ENCODE measurements at places on chromosomes 12 and 14.

- DNase-seq, result no peak
Measured at GRCh38 chr12:30500532-30500931, 195.1 kb downstream of the IPO8 start.

DNA sequence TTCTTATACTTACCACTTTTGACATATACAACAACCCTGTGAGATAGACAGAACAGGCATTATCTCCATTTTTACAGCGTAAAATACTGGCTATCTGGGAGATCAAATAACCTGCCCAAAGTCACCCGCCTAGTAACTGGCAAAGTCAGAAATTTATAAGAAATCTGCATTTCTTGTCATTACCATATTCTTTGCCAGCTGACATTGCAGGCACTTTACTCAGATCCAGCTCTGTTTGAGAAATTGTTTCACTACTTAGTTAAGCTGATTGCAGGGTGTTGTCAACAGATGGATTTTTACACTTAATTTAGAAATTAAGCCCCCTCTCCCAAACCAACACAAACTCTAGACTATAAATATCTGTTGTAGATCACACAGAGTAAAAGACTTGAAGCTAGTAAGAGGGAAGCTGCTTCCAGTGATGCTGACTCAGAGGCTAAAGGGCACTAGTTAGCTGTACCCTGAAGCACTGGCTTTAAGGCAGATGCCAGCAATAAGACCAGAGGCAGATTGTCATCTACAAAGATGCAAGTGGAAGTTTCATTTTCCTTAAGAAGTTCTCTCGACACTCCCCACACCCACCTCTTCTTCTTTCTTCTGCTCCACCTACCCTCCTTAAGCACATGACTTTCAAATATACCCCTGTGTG lies 153.1 kb downstream of the ANO6 start:
- no peak for DNase-seq

- DNase-seq, result no peak
Measured at GRCh38 chr12:69844416-69844815, 19.4 kb downstream of the MYRFL start.

GRCh38 chr12:67433385-67434175 lies 164.4 kb downstream of the CAND1 start:
- DNase-seq, result no peak

DNA sequence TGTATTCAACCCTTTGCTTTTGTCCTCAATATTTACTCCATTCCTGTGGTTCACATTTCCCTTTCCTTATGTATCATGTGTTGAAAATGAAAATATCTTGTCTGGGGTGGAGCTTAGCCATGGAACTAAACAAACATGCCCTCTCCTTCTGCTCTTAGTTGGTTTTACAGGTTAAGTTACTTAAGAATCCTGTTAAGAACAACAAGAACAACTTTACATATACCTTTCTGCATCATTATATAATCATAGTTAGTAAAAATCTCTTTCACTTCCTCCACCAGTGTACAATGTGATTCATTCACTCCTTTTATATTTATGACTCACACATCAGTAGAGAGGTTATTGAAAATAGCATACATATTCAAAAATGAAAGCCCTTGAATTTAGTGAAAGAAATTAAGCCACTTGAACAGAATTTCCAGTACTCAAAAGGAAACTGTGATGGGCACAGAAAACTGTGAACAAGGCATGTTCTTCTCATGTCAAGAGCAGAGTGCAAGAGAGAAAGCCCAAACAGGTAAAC lies 307.7 kb downstream of the CCDC91 start:
- no peak for DNase-seq

DNA sequence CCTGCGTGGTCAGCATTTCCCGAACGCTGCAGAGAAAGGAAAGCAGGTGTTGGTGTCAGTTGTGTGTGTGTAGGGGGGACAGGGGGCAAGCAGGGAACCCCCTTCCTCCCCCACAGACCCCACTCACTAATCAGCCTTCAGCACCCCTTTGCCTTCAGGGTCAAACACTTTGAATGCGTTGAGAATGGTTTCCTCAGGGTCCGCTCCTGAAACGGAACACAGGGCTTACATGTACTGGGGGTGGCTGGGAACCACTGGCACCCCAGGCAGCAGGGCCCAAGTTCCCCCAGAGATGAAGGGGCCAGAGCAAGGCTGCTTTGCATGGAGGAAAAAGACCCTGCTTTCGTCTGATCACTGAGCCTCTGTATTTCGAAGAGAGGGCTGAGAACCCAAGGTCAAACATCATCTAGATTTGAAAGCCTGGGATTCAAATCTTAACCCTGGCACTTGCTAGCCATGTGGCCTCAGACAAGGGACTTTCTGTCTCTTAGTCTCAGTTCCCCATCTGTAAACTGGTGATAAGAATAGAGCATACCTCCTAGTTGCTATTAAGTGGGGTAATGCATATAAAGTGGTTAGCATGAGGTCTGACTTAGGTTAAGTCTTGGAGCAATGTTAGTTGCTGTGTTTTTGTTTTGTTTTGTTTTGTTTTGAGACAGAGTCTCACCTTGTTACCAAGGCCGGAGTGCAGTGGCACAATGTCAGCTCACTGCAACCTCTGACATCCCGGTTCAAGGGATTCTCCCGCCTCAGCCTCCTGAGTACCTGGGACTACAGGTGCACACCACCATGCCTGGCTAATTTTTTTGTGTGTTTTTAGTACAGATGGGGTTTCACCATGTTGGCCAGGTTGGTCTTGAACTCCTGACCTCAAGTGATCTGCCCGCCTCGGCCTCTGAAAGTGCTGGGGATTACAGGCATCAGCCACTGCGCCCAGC lies 7.0 kb downstream of the MYL2 start:
- DNase-seq, result no peak

GRCh38 chr12:48592591-48593086 lies 22.8 kb upstream of the LALBA start:
- DNase-seq, result no peak

GRCh38 chr14:102949801-102950451 lies 27.5 kb downstream of the AMN start:
- DNase-seq, result no peak

- DNase-seq, result no peak
Measured at GRCh38 chr12:111757361-111758119, 9.2 kb upstream of the ALDH2 start.

DNA sequence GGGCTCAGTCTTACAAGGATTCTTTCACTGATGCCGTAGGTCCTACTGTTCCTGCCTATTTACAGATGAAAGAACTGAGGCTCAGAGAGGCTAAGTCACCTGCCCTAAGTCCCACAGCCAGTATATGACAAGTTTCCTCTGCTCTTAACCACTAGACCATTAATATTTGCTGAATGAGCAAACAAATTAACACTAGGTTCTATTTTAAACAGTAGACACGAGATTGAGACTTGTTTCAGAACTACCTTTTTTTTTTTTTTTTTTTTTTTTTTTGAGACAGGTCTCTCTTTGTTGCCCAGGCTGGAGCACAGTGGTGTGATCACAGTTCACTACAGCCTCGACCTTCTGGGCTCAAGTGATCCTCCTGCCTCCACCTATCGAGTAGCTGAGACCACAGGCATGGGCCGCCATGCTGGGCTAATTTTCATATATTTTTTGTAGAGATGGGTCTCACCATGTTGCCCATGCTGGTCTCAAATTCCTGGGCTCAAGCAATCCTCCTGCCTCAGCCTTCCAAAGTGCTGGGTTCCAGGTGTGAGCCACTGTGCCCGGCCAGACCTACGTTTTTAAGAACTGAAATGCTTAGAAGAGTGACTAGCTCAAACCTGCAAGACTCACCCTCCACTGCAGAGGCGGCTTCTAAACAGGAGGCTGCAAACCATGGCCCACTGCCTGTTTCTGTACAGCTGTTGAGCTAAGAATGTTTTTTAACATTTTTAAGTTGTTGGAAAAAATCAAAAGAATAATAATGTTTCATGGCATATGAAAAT lies 12.9 kb downstream of the SYNE3 start:
- no peak for DNase-seq

DNA sequence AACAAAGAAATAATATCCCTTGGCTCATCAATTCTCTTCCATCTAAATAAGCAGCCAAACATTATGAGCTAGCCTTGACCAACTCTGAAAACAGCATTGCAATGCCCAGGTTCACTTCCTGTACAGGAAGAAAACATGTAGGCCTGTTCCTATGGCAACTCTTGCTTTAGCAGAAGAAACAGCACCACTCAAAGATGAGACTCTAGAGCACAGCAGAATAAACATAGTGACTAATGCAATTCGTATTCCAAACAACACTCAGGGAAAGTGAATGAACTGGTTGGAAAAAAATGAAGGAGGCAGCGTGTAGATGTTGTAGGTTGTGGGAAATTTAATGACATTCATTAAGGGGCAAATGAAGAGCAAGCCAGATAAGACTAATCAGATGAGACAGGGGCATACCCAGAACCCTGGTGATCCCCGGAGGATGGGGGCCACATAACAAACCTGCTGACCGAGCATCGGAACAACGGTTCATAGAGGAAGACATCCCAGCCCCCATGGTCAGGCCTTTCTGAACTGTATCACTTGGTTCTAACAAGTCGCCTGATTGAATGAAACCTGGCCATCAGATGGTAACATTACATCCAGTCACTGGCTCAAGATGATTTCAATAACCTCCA lies 9.0 kb downstream of the ARHGDIB start:
- no peak for DNase-seq

- no peak for DNase-seq
Measured at GRCh38 chr12:76611533-76611932, 52.0 kb upstream of the OSBPL8 start.

DNA sequence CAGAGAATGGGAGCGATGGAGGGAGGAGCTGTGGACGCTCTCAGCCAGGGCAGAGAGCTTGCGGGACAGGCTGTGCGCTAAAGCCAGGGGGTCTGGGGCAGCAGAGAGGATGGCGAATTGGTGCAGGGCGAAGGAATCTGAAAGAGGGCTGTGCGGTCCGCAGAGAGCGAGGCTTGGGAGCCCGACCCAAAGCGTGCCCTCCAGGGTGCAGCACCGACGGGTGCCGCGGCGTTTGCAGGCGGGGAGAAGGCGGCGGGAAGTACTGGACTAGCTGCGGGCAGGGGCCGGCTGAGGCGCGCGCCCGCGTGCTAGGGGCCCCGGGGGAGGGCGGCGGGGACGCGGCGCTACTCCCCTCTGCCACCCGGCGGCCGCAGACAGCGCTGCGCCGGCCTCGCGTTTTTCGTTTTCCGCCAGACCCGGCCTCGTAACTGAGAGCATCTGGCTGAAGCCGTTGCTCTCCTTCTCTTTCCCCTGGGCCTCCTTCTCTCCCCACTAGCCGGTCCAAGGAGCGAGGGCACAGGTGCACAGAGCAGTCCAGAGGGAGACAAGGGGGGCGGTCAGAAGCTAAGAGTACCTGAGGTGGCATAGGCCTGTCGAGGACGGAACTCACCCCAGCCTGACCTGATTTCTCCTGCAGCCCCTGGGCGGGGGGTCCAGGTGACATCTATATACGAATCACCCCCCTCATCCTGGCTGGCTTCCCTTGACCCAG lies 24.9 kb downstream of the SLC6A12 start:
- DNase-seq, result no peak

DNA sequence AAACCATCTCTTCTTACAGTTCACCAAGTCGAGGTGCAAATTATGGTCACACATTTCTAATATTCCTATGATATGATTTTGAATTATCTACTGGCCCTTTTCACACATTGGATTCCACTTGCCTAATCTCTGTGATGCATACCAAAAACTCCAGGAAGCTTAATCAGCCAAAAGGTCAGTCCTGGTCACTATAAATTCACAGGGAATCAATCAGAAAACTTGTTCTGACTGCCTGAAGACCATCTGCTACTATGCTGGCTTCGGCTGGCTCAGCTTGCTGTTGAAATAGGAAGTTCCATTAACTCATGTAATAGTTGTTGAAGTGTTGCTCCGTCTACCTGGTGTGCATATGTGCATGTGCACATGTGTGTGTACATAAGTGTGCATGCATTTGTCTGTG lies 142.8 kb upstream of the FLRT2 start:
- DNase-seq, result no peak

- no peak for DNase-seq
Measured at GRCh38 chr12:118060301-118061010, 523 bp downstream of the WSB2 start.

DNA sequence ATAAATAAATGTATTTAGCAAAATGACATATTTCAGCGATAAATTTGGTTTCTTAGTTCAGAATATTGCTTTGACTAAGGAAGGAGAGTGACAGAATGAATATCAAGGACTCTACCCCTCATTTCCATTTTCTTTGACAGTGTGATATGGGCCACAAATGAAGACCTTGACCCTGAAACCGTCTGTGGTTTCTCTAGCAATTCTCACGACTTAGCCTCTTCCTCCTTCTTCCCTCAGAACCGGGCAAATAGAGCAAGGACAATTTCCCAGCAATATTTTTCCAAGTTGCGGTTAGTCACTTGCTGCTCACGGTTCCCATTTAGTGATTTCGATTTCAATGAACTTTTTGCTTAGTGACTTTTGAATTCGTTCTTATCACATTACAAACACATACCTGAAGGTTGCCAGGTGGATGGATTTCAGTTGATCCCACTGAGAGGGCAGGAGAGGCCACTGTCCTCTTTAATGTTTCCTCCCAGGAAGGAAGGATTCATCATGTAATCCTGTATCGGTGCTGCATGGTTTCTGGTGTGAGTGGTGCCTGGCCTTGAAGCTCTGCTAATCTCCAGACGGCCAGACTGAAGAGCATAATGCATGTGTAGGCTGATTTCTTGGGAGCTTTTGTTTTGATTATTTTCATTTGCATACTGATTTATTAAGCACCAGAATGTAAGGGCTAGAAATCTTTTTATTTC lies 77.6 kb downstream of the CHST11 start:
- no peak for DNase-seq

GRCh38 chr12:133233993-133234564 lies 1.6 kb downstream of the ANHX start:
- DNase-seq, result no peak

DNA sequence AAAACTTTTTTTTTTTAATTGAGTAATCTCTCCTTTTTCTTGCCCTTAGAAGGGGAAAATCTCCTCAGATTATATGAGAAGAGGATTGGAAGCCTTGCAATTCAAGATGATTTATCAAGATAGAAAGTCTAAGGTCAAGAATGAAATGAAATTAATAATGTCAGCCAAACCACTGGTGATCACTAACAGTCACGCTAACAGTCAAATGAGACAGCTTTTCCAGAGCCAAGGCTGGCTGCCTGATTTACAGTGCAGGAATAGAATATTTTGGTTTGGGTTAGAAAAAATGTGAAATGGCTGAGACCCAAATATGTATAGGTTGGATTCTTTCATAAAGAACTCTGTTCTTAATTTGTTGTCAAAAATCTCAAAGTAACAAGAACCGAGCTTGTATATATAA lies 204.3 kb downstream of the PPM1H start:
- no peak for DNase-seq

- DNase-seq, result no peak
Measured at GRCh38 chr14:32331206-32331605, 2.1 kb downstream of the AKAP6 start.

GRCh38 chr14:81222691-81223090 lies 1.9 kb upstream of the GTF2A1 start:
- DNase-seq, result no peak

DNA sequence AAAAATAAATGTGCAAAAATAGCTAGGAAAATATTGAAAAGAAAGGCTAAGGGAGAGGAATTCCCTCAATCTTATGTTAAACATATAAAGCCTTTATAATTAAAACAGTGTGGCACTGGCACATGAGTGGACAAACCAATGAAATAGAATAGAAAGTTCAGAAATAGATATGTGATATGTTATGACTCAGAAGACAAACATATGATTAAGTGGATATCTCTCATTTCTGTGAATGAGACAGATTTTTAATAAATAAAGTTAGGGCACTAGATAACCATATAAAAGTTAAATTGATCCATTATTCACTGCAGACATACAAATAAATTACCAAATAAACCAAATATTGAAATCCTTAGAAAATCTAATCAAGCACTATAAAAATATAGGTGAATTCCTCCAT lies 73.0 kb downstream of the ALG10B start:
- no peak for DNase-seq

- DNase-seq, result no peak
Measured at GRCh38 chr12:87804386-87804785, 224.8 kb downstream of the C12orf50 start.

Measured in stimulated activated CD4-positive, alpha-beta T cell treated with anti-CD3 and anti-CD28 coated beads, Interleukin-15, amount 100 ng/mL, for 1 hour (primary cell).